ENCODE measurements at places on chromosomes 7 and 10. TPM values are rescaled to one million over a fixed set of nuclear protein-coding genes. Genes with fewer than 3 reads are reported as not detected.

SLC13A4 gene
- total RNA-seq, result not detected

NKX1-2 gene
- total RNA-seq, result not detected

GRCh38 chr10:22669163-22669711 lies 45.1 kb downstream of the PIP4K2A start:
- DNase-seq, result no peak

- no peak for DNase-seq
Measured at GRCh38 chr7:18425227-18425626, 70.3 kb upstream of the HDAC9 start.

- no peak for DNase-seq
Measured at GRCh38 chr10:1449021-1449420, 288.3 kb downstream of the ADARB2 start.

GRCh38 chr7:39453743-39454355 lies 112.4 kb upstream of the YAE1 start:
- DNase-seq, result peak; percentile 70
